CD4-positive, alpha-beta T cell treated with Interleukin-15 for 4 hours (primary cell): ENCODE measurements at places on chromosomes 16 and 17.

- no peak for DNase-seq
Observed at GRCh38 chr16:47726031-47726675, 265.0 kb downstream of the PHKB start.

- no peak for DNase-seq
Observed at GRCh38 chr16:13948086-13948485, 28.1 kb downstream of the ERCC4 start.

DNA sequence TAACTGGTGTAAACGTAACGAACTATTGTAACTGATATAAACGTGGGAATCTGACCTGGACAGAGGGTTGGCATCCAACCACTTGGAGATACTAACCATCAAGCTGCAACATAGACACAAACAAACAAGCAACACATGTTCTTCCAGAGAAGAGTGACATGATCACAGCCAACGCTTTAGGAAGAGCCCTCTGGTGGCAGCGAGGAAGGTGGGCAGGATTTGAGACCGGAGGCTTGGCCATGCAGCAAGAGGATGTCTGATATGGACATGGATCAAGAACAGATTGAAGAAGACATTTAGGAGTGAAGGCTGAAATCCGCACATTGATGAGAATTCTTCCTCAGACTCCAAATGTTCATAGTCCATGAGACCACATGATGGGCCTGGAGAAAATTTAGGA is 40.3 kb upstream of the TNRC6A start:
- DNase-seq, result no peak

DNA sequence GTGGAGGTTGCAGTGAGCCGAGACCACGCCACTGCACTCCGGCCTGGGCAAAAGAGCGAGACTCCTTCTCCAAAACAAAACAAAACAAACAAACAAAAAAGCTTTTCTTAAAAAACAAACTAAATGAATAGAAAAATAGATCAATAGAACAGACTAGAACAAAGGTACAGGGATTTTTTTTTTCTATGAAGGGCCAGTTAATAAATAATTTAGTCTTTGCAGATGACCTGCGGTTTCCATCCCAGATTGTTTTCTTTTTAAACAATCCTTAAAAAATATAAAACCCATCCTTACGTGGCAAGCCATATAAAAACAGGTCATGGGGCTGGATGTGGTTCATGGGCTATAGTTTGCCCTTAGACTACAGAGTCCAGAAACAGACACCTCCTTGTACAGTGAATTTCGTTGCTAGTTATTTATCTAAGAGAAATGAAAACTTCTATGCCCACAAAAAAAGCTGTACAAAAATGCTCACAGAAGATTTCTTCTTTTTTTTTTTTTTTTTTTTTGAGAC is 45.4 kb downstream of the CREBBP start:
- DNase-seq, result no peak

- peak; percentile 63 for DNase-seq
Observed at GRCh38 chr17:75720656-75721462, at the start of gene ITGB4. Gene ITGB4, plus strand, starts transcription at chr17:75721459. Its CDS starts 3,245 bp downstream, at chr17:75724704.

GRCh38 chr17:79322211-79323123 is 247.8 kb downstream of the ENGASE start:
- no peak for DNase-seq

- no peak for DNase-seq
Observed at GRCh38 chr17:39014044-39014794, 47.0 kb upstream of the FBXO47 start.

GRCh38 chr17:50361561-50362480 is 11.2 kb downstream of the MRPL27 start:
- DNase-seq, result peak; percentile 66

DNA sequence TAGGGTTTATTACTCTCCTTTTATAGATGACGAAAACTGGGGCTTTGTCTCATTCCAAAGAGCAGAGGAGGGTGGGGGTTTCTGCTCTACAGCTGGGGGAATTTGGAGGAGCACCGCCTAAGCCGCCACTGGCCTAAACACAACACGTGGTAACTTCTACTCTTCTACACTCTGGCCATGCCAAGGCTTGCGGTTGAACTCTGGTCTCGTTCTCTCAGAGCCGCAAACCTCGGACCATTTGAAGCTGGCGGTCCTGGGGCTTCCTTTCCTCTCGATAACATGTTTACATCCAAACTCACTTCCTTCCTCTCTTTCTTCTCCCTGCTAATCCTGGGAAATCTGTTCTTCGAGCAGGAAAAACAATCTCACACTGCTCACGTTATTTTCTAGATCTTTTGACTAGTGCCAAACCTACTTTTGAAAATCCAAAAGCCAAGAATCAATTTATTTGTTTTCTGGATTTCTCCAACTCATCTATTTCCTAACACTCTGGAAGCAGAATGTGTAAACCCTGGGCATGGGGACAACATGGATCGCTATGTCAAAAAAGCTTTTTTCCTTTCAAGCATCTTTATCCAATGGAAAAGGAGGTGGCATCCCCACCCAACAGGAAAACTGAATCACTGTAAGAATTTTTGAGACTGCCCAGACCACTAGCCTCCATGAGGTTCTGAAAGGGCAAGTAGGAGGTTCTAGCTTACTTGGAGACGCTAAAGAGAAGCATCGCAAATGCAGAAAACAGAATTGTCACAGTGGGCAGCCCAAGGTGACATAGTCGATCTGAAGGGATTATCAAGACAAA is 13.6 kb upstream of the EEF2K start:
- peak; percentile 79 for DNase-seq
